ENCODE measurements at places on chromosomes 12 and 14.
A peak's percentile ranks its signal among the peaks of the same experiment; 100 is the strongest.

DNA sequence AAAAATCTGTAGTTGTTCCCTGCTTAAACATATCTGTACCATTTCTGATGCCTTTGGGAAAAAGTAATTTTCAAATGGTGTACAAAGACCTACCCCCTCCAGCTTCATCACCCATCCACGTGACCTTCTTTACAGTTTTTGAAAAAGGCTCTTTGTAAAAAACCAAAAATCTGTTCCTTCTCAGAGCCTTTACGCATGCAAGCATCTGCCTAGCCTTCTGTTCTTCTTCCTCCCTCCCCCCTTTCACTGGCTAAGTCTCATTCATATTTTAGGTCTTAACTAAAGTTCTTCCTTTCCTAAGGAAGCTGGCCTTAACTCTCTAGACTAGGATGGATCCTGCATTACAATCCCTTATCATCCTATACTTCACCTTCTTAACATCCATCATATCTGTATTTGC is 10.4 kb downstream of the CAPRIN2 start:
- no peaks in the 10 kb centered on the region for H3K4me1 ChIP-seq
- H3K36me3 ChIP-seq: peaks cover 25% of the 10 kb centered on the region
- DNase-seq: no peak
- no peak overlapping the region for H3K4me3 ChIP-seq
- no peak overlapping the region for H3K27ac ChIP-seq
- H3K27me3 ChIP-seq: no peaks in the 10 kb centered on the region

DNA sequence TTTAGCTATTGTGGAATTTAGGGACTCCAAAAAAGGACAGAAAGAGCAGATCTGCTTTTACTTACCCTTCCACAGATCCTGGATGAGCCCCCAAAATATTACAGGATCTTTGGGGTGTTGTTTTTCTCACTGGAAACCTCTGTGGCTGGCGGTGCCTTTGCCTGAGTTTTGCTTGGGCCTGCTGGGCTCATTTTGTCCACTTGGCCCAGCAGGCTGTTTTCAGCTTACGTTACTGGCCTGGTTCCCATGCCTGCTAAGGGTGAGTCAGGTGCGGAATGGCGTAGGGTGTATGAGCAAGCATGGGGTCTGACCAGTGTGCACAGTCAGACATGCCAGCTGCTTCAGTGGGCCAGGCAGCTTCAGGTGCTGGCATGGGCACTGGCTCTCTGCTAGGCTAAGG is 45.8 kb downstream of the HSD17B6 start:
- H3K4me3 ChIP-seq: no peak overlapping the region
- H3K27ac ChIP-seq: no peak overlapping the region

DNA sequence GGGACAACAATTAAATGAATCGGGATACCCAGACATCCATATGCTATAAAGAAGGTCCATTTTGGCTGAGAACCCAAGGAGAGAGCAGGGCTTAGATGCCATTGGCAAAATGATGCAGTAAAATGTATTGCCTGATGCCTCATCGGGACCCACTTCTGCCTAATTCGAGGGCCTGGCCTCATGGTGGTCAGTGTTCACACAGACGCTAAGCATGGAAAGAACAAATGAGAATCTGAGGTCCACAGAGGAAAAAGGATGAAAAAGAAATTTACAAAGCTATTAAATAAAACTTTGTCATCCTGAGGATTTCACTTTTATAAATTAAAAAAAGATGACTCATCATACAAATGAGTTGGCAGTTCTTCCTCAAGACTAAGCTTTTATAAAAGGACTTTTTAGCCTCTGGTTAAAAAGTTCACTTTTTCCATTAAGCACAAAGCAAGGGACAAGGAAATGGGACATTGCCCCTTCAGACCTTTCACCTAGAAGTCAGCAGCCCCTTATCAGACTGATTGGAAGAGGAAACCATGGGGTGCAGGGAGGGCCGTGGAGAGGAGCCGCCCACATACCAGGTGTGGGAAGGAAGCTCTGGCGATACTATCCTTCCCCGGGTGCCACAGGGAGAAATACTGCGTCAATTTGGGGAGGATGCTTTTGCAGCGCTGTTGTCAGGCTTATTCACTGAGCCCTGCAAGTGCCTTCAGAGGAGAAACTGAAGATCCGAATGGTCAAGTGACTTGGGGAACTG is 176.0 kb downstream of the EGLN3 start:
- H3K4me3 ChIP-seq: no peak overlapping the region
- no peaks in the 10 kb centered on the region for H3K27me3 ChIP-seq
- DNase-seq: no peak

GRCh38 chr12:92034083-92034482 is 111.6 kb downstream of the BTG1 start:
- H3K27me3 ChIP-seq: no peaks in the 10 kb centered on the region
- H3K4me3 ChIP-seq: no peak overlapping the region
- H3K27ac ChIP-seq: no peak overlapping the region
- no peak for DNase-seq
- no peaks in the 10 kb centered on the region for H3K36me3 ChIP-seq

- peak overlapping the region; percentile 58 for H3K27ac ChIP-seq
- no peak for DNase-seq
- no peak overlapping the region for H3K4me3 ChIP-seq
- H3K4me1 ChIP-seq: peaks cover 2% of the 10 kb centered on the region
Observed at GRCh38 chr14:103028161-103028767, 29.1 kb downstream of the CDC42BPB start.

DNA sequence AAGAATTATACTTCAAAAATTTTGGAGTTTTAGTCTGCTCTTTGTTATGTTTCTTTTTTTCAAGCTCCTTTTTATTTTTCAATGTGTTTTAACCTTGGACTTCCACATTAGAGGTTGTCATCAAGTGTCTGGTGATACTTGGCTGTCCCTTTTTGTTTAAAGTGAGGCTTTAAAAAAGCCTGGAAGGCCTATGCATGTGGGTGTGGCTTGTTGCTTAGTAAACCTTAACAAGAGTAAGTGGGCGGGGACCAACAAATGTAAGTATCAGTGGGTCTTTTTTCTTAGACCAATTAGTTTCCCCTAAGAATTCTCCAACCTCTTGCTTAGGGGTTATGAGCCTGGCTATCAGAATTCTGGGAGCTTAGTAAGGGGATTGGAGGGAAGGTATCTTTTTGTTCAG is 26.4 kb downstream of the HCFC2 start:
- no peaks in the 10 kb centered on the region for H3K4me1 ChIP-seq
- H3K36me3 ChIP-seq: peaks cover 74% of the 10 kb centered on the region
- DNase-seq: no peak
- no peak overlapping the region for H3K27ac ChIP-seq

- no peaks in the 10 kb centered on the region for H3K36me3 ChIP-seq
- no peak overlapping the region for H3K27ac ChIP-seq
- no peak for DNase-seq
- H3K27me3 ChIP-seq: no peaks in the 10 kb centered on the region
- H3K4me1 ChIP-seq: no peaks in the 10 kb centered on the region
- H3K4me3 ChIP-seq: no peak overlapping the region
Observed at GRCh38 chr12:127358888-127359287, 908.1 kb upstream of the TMEM132C start.

DNA sequence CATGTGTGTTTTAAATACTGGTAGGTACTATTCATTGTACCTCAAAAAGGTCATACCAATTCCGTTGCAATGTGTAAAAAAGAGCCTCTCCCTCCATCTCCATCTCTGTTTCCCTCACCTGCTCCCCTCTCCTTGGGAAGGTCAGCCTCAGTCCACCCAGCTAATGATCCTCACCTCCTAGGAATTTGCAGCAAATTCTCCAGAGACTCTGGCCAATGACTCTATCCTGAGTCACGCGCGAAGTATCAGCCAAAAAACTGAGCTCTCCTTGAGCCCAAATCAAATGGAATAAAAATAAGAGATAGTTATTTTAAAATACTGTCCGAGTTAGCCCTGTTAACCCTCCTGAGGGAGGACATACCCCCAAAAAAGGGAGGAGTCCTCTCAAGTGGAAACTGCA is 148.4 kb downstream of the DPF3 start:
- no peaks in the 10 kb centered on the region for H3K36me3 ChIP-seq
- H3K27me3 ChIP-seq: no peaks in the 10 kb centered on the region
- no peak overlapping the region for H3K4me3 ChIP-seq
- peak; percentile 71 for DNase-seq
- peaks cover 8% of the 10 kb centered on the region for H3K4me1 ChIP-seq

DNA sequence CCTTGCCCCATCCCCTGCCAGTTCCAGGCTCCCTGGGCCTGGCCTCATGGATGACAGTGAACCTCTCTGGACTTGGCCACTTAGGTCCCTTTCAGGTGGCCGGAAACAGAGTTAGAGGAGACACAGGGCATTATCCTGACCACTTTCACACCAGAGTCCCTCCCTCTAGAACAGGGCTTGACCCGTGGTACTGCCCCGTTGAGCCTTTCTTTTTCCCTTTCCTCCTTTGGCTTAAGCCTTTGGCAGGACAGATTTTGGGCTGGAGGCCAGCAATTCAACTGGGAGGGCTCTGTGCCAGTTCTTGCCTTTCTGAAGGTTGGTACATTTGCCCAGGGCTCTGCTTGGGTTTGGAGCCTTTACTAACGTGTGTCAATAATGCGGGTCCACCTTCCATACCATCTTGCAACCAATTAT is 22.8 kb downstream of the TPCN1 start:
- no peak overlapping the region for H3K4me3 ChIP-seq
- H3K27me3 ChIP-seq: no peaks in the 10 kb centered on the region
- peak overlapping the region; percentile 94 for H3K27ac ChIP-seq
- H3K36me3 ChIP-seq: peaks cover 4% of the 10 kb centered on the region
- peak; percentile 91 for DNase-seq
- H3K4me1 ChIP-seq: peaks cover 48% of the 10 kb centered on the region

GRCh38 chr12:11497995-11498394 is 102.6 kb upstream of the PRB2 start:
- no peak for DNase-seq
- peaks cover 5% of the 10 kb centered on the region for H3K4me1 ChIP-seq
- H3K27me3 ChIP-seq: no peaks in the 10 kb centered on the region
- no peak overlapping the region for H3K4me3 ChIP-seq
